ENCODE measurements at places on chromosomes 3 and 15.

DNA sequence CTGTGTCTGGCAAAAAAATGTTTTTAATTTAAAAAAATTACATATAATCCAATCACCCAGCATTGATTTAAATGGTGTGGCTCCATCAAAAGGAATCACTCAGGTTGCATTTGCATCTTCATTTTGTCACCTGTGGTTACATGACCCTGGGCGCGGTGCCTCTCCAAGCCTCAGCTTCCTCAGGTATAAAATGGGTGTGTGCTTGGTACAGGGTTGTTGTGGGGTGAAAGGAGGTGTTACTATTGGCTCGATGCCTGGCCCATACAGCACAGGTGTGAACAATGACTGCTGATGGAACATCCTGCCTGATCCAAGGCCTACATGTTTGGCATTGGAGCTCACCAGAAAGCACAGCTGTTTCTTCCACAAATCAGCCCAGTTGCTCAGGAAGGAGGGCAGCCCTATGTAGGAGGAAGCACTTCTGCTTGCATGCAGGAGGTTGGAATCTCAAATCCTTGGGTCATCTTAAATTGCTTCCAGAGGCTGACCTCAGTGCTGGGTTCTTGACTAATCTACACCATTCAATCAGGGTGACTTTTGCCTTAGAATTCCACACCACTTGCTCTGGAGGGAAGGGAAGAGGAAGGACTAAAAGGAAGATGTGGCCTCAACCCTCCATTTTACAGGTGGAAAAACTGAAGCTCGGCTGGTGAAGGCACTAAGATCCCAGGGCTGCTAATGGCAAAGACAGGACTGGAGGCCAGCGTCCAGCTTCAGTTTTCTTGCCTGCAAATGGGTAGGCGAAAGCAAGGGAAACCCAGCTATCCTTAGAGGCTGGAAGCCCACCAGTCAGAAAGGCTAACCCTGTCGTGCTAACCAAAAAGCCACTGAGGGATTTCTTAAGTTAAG is 31.7 kb downstream of the BHLHE40 start:
- DNase-seq = peak; percentile 40

GRCh38 chr15:65553691-65554090 is 23.4 kb downstream of the HACD3 start:
- DNase-seq = no peak

DNA sequence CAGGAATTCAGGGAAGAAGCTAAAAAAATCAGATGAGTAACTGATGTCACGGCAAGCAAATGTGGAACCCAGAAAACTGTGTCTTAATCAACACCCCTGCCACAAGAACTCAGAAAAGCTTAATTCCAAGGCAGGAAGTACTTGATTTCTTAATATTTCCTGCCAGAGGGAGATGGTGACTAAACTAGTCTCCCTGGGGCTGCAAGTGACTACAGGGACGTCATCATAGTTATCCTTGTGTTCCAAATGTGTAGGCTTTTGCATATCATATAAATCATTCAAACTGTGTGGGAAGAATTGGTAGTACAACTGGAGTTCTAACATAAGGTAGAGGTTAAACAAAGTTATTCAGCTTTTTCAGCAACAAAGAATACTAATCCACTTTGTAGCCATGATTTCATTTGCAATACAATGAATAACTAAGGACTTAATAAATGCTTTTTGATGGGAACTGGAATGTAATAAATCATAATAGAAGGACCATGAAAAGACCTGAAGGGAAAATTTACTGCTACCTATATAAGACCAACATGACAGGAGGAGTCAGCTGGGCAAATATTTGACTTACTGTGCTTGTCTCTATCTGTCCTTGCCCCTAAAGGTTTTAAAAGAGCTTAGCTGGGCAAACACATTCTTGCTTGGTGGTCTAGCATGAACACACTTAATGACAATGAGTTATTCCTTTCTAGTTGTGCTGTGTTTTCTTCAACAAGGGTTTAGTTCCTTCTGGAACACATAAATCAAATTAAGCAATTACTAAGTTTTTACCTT is 76.0 kb upstream of the NECTIN3 start:
- no peak for DNase-seq

DNA sequence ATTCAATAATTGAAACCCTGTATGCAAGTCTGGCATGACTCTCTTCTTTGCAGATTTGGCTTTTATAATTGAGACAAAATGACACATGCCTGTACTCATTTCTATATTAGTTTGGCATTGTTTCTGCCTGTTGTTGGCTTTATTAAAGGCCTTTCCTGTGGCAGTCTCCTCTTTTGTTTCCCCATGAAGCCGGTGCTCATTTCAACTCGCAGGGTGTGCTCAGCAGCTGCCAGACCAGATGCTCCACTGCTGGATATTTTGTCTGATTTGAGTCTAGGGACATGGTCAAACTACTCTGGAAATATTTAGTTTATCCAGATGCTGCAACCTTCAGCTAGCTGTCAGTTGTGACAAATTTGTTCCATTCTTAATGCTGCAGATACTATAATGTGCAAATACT is 445.3 kb downstream of the NAALADL2 start:
- DNase-seq = no peak

GRCh38 chr15:96296264-96296663 is 34.2 kb upstream of the NR2F2 start:
- DNase-seq = no peak

DNA sequence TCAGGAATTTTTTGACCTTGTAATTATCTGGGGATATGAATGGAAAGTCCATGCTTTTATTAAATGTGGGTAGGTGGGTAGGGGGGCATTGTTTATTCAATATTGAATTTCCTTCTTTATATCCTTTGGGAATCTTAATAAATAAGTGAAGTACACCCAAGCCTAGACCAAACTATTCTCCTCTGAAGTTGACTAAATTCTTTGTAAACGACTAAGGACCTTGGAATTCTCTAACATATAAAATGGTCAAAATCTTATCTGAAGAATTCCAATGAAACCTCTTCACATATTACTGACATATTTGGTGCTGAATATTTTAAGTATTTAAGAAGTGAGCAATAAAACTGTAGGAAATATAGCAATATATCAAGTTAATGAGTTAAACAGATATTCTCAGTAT is 1432.1 kb upstream of the GBE1 start:
- no peak for DNase-seq

- no peak for DNase-seq
These were observed 3.0 kb upstream of the PHGR1 start for GRCh38 chr15:40347559-40348473.

- no peak for DNase-seq
These were observed 18.3 kb upstream of the SEMA3F start for GRCh38 chr3:50136714-50137405.

DNA sequence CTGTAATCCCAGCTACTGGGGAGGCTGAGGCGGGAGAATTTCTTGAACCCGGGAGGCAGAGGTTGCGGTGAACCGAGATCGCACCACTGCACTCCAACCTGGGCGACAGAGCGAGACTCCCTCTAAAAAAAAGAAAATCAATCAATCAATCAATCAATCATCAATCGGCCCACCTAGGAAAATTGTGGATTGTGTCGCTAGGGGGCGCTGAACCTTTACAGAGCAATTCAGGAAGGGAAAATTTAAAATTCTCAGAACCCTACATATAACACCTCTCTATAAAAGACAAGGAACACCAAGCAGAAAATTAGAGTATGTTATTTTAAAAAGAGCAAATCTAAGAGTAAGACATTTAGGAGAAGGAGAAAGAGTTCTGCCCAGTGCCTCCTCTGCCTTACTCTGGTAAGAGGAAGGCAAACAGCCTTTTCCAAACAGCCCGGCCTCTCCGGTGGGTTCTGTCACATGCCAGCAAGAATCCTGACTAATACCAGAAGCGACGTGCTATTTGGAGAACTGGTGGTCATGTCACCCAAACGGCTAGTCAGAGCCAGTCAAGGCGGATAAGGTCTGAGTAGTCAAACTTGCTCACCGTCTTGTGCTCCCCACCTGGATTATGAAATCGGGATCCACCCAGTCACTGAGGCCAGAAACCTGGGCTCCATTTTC is 22.3 kb upstream of the SMCO1 start:
- DNase-seq = peak; percentile 58

DNA sequence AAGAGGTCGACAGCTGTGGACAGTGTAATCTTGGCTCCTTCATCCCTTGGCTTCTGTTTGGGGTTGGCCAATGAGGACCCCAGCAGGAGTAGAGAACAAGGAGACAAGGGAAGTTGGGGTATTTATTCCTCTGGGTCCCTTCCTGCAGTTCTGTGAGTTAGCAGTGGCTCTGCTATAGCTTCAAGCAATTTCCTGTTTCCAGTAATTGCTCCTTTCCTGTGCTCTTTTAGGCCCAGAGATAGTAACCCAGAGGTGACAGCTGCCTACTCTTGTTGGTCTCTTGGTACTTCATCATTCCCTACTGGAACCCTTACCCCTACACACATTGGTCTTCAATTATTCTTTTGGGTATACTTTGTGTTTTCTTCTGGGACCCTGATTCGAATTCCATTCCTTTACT is 92.9 kb downstream of the NR1D2 start:
- DNase-seq = no peak

GRCh38 chr3:145719114-145719513 is 441.9 kb downstream of the PLOD2 start:
- no peak for DNase-seq

DNA sequence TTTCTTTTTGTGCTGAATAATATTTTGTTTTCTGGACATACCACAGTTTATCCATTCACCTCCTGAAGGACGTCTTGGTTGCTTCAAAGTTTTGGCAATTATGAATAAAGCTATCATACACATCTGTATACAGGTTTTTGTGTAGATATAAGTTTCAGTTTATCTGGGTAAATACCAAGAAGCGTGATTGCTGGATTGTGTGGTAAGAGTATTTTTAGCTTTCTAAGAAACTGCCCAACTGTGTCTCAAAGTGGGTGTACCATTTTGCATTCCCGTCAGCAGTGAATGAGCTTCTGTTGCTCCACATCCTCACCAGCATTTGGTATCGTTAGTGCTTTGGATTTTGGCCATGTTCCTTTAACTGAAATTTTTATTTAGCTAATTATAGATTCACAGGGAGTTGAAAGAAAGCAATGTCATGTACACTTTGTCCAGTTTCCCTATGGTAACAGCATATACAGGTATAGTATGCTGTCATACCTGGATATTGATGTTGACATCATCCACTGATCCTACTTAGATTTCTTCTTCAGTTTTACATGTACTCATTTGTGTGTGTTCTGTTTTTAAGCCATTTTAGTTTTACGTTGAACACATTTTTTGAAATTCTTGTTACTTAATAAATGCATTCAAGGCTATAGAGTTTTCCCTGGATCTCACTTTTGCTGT is 11.9 kb downstream of the ARID3B start:
- DNase-seq = no peak

DNA sequence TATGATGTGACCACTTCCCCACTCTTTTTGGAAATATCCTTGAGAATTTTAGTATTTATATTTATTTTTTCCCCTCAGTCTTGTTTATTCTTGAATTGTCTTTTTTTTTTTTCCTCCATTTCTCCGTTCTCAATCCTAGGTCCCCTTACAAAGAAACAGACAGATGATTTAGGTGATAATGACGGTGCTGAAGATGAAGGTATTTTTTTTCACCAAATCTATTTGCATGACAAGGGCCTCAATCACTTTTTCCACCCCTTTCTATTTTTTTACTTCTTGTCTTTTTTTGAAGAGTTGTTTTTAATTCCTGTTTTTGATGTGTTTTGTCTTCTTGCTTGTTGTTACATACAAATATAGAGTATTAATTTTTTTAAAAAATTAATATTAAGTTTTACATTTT is 402.6 kb downstream of the NLGN1 start:
- no peak for DNase-seq

- DNase-seq = no peak
These were observed 242.8 kb downstream of the CHST2 start for GRCh38 chr3:143362115-143362991.

DNA sequence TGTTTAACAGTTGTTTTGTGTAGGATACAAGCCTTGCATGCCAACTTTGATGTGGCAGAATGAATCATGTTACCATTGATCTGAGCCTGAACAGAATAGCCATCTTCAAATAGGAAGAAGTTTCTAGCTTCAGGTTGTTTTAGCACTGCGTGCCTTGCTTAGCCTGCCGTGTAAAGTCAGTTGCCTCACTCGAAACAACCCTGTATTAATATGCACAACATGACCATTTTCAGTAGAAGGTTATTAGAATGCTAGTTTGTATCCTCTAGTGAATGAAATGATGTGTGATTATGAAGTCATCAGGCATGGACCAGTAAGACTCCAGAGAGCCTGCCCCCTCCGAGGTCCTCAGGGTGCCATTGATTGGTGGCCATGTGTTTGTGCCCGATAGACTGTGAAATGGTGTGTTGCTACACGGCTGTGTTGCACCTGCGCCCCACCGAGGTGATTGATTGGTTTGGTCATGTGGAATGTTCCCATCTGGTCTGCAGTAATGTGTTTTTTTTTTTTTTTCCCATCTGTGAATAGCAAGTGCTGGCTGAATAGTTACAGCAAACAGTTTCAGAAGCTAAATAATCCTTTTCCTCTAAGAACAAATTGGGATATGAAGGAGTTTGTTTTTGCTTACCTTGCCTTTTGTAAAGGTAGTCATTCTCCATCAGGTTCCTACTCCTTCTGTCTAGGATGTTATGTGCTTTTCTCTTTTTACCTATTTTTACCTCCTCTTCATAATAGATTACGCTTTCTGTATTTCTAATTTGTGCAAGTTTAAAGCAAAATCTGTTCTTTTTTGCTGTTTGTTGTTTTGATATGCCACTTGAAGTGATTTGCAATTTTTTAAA is 214.9 kb downstream of the TCF12 start:
- DNase-seq = no peak

DNA sequence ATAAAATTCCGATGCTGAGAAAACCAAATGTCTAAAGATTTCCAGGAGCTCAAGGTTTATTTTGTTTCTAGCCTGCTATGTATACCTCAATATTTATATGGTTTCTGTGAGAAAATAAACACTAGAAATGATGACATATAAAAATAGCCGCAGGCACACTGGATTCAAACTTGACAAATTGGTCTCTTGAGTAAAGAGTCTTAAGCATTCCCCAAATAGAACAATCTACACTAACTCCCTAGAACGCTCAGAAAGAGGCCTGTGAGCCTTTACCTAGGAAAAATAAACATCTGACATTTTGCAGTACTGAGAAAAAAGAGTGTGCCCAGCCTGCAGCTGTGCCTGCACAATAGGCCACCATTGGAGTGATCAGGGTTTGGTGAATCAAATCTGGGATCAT is 75.2 kb downstream of the NEK10 start:
- no peak for DNase-seq

DNA sequence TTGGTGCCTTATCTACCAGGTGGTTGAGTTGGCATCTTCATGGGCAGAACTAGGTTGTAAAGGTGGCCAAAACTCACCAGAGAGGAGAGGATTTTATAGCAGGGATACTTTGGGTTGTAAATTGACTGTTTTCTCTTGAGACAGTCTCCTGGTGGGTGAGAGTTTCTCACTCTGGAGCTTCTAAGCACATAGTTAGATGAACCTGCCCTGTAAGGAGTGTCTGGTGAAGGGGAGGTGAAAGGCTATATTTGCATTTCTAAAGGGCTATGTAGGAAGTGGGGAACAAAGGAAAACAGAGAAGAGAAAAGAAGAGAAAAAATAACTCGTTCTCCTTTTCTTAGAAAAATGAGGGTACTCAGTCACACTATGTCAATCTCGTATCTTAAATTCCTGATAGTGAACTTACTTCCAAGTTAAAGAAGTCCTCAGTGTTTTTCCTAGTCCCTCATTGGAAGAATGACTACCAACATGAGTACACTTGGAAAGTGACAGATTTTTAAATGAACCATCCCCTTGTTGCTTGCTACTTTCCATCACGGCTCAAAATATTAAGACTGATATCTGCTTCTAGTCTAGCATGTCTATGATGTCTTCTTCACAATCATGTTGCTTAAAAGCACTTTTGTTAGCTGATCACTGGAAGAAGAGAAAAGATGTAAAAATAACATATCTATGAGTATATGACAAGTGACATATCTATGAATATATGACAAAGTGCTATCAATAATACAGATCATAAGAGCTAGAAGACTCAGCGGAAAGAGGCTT is 113.8 kb upstream of the P2RY1 start:
- DNase-seq = no peak

Measured in CD4-positive, alpha-beta T cell treated with Interleukin-6 at 100 ng/mL for 8 hours (primary cell).